Amygdala (tissue), 56 donors: ENCODE measurements at places on chromosomes 12 and 14.

GRCh38 chr14:57378661-57379060 is 11.7 kb upstream of the NAA30 start:
- no peak for DNase-seq

GRCh38 chr12:19010087-19010486 is 119.4 kb upstream of the PLEKHA5 start:
- no peak for DNase-seq

DNA sequence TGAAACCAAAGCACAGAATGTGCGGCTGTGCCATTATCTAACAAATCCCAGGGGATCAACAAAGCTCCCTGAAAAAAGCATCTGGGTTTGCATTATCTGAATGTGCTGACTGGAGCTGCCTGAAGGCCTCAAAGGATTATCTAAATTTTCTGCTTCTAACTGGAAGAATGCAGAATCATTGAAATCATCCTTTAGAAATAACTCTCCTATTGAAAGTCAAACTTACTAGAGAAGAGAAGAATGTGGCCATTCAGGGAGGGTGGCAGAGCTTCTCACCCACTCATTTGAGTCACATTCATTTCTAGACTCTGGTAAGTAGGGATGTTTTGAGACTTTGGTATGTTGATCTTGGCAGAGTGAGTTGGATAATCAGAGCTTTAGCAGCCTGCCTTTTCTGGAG is 220.6 kb upstream of the RGS6 start:
- no peak for DNase-seq

- no peak for DNase-seq
Observed at GRCh38 chr14:73243341-73243740, 6.0 kb downstream of the PAPLN start.

- no peak for DNase-seq
Observed at GRCh38 chr12:125210104-125210755, 145.0 kb downstream of the AACS start.

- no peak for DNase-seq
Observed at GRCh38 chr14:40757376-40757950, 849.2 kb upstream of the LRFN5 start.

GRCh38 chr12:20410734-20411133 is 42.4 kb downstream of the PDE3A start:
- DNase-seq, result no peak

DNA sequence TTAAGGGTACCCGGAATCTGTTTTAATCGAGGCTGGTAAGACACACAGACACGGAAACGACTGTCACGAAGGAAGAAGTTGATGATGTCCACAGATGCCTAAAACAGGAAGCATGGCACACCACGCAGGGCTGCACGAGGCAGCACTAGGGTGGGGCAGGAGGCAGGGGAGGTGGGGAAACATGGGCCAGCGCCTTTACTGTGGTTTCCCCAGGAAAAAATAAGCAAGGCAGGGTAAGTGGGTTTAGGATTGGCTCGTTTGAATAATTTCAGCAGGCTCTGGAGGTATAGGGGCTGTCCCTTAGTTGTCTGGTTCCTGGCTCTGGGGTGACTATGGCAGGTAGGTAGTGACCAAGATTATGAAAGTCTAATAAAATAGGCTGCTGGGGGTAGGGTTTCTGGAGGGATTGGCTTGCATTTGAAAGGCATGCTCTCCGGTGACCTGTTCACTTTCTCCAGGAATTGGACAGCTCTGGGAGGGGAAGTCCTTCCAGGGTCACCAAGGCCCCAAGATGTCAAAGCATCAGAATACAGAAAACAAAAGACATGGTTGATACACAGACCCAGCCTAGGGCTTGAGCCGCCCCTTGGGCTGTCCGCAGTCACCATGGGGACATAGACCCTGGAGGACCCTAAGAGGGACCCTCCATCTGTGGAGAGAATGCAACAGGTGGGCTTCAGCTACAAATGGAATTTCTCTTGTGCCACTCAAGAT is 35.3 kb downstream of the MAP1LC3B2 start:
- no peak for DNase-seq

DNA sequence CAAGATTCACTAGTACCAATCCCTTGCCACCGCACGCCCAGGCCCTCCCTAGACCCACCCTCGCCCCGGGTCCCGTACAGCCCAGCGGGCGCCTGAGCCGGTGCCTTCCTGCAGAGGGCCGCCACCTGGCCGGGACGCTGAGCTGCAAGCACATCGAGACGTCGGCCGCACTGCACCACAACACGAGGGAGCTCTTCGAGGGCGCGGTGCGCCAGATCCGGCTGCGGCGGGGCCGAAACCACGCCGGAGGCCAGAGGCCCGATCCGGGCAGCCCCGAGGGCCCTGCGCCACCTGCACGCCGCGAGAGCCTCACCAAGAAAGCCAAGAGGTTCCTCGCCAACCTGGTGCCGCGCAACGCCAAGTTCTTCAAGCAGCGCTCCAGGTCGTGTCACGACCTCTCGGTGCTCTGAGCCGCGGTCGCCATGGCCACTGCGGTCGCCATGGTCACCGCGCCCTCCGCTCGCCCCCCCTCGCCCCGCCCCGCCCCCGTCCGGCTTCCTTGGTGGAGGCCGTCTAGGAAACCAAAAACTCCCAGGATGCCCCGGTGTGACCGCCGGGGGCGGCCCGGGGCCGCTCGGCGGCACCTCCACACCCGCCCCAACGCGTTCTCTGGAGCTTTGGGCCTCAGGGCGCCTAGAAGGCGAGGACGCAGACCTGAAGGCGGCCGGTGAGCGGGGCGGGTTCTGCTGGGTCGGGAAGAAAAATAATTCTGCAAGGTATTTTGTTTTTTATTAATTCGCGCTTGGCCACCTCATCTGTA is 3.7 kb downstream of the REM2 start:
- DNase-seq, result no peak
